ENCODE measurements at places on chromosomes 13 and 19. TPM values are rescaled to one million over a fixed set of nuclear protein-coding genes. Genes with fewer than 3 reads are reported as not detected.

CGB3 gene
- not detected for total RNA-seq

GRCh38 chr13:111472559-111473460 is 152.4 kb downstream of the TEX29 start:
- H3K4me1 ChIP-seq, result no peaks in the 10 kb centered on the region
- no peak for DNase-seq
- no peak overlapping the region for H3K27ac ChIP-seq
- peaks cover 28% of the 10 kb centered on the region for H3K27me3 ChIP-seq

DNA sequence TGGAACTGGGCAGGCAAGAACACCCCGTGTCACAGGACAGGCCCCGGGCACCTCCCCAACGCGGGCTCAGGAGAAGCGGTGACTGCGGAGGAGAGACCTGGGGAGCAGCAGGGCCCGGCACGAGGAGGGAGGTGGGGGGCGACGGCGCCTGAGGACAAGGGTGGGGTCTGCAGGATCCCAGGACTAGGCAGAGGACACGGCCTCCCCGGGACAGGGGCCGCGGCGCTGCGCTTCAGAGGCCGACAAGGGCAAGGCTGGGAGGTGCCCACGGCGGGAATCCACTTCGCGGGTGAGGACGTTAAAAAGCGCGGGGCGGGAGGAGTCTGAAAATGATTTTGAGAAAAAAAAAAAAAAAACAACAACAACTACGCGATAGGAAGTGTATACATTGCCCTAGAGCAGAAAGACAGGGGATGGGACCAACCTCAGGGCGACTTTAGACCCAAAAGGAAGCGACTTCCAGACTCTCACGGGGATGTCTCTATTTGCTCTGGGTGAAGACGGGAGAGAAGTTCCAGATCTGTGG is 44.9 kb downstream of the ZNF611 start:
- no peaks in the 10 kb centered on the region for H3K27me3 ChIP-seq
- H3K36me3 ChIP-seq, result peaks cover 5% of the 10 kb centered on the region
- peaks cover 35% of the 10 kb centered on the region for H3K4me1 ChIP-seq
- peak; percentile 30 for DNase-seq
- H3K27ac ChIP-seq, result peak overlapping the region; percentile 92
- peak overlapping the region; percentile 95 for H3K4me3 ChIP-seq

- no peak for DNase-seq
- peaks cover 78% of the 10 kb centered on the region for H3K27me3 ChIP-seq
- H3K4me3 ChIP-seq, result no peak overlapping the region
- no peaks in the 10 kb centered on the region for H3K4me1 ChIP-seq
- H3K36me3 ChIP-seq, result no peaks in the 10 kb centered on the region
These were observed 19.0 kb upstream of the POP4 start for GRCh38 chr19:29587059-29587458.

- H3K27ac ChIP-seq, result no peak overlapping the region
- H3K4me1 ChIP-seq, result peaks cover 4% of the 10 kb centered on the region
- no peak overlapping the region for H3K4me3 ChIP-seq
- H3K27me3 ChIP-seq, result no peaks in the 10 kb centered on the region
- H3K36me3 ChIP-seq, result no peaks in the 10 kb centered on the region
- DNase-seq, result no peak
These were observed 211.7 kb upstream of the STARD13 start for GRCh38 chr13:33497146-33497845.
